ENCODE measurements at places on chromosomes 6 and 20.
A peak's percentile ranks its signal among the peaks of the same experiment; 100 is the strongest.

DNA sequence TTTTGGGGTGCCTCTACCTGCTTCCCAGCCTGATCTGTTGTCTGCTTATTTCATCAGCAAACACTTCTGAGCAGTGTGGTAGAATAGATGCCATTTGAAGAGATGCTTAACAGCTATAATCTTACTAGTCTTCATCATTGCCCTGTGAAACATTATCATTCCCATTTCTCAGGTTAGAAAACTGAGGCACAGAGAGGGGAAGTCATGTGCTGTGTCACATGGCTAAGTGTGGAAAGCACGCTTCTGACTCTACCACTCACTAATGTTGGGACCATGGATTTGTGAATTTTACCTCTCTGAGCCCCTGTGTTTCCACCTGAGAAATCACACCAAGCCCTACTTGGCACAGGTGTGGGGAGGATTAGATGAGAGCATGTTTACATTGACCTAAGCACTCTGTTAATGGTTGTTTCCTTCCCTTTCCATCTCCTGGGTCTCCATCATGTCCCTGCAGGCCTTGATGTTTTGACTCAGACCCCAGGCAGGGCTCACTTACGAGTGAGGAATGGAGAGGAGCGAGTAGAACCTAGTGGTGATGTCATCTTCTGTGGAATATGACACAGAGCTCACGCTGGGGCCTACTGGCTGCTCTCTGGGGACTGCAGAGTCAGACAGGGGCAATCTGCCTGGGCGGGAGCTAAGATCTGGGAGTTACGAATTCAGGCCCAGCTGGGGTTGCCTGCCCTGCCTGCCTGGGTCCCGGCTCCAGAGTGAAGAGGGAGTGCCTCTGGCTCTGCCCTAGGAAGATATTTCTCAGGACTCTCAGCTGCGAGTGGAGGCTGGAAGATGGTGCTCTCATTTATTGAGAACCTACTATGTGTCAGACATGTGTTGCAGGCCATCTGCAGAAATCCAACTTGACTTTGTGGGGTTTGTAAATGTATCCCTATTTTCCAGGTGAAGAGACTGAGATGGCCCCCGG, 64.3 kb downstream of the CDH22 start:
- DNase-seq = no peak

GRCh38 chr20:40497899-40498691, 190.9 kb downstream of the MAFB start:
- DNase-seq = no peak

DNA sequence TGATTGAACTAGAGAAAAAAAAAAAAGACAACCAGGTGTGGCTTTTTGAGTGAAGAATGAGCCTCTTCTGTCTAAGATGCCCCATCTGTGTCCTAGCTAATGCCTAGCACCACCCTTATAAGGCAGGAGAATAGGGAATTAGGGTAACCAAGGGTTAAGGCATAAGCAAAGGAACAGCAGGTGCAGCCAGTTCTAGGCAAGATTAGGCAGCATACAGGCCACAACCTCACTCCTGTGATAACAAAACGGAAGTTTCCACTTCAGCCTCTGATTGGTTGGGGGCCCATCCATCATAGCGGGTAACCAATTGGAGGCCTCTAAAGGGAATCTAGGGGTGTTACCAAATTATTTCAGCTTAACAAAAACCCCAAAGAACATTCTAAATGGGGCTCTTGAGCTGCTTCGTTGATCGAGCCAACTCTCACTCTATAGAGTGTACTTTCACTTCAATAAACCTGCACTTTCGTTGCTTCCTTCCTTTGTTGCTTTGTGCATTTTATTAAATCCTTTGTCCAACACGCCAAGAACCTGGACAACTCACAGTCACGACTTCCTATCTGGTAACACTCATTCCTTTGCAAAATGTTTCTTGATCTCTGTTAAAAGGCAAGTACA, 61.9 kb upstream of the TAGAP start:
- peak; percentile 73 for DNase-seq

DNA sequence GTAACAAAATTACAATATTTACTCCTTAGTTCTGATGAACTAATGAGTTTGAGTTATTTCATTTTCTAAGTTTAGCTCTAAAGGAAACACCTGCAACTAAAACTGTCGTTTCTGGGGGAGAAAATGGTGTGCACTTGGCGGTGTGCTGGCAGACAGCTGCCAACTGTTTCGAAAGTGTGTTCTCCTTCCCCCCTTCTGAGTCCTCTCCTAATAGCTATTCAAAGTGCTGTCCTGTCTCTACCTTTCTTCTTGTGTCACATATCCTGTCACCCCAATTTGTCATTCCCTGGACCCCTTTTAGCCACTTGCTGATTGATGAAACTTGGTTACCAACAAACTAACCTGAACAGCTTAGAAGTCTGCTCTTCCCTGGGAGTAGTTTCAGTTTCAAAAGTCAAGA, 4.9 kb upstream of the UBE2J1 start:
- no peak for DNase-seq

DNA sequence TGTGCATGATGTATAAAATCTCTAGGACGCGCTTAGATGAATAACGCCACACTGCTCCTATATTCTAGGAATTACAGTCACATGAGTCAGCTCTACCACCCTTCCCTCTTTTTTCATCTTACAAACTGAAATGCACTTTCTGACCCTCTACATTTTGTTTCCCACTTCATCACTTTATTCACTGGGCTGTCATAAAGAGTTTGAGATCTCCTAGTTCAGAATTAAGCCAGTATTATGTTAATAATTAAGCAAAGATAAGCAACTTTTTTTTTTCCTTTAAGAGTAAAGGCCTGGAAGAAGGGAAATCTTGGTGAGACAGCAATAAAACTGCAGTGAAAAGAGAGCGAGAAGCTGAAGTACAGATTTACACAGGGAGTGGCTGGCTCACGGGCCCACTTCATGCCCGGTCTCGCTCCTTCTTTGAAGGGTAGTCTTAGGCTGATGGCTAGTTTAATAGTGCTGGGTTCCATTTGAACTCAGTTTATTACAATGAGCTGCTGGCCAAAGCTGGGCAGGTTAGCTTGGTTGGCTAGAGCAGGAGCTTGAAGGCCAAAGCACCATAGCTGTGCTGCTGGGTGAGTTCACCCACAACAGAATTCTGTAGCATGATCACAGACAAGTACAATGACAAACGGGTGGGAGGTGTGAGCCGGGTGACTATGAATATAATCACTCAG, 110.6 kb downstream of the MAP7 start:
- no peak for DNase-seq

GRCh38 chr6:170288091-170288631, 2.7 kb downstream of the DLL1 start:
- no peak for DNase-seq

DNA sequence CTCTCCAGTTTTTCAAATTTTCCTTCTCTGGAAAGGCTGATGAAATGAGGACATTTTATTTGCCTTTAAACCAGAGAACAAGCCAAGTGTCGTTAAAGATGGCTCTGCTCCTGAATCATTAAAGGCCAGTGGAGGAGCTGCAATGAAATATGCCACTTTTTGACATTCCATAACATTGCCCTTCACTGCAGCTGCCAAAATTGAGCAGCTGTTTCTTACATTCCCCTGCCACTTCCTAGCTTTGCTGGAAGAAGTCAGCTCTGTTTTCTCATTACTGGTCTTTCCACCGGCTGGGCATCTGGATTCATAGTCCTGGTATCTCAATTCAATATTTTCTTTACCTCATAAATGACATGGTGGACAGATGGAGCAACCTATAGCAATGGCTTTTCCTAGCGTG, 45.5 kb upstream of the NRN1 start:
- no peak for DNase-seq

- DNase-seq = no peak
Measured at GRCh38 chr6:86775893-86776292, 161.4 kb upstream of the HTR1E start.

DNA sequence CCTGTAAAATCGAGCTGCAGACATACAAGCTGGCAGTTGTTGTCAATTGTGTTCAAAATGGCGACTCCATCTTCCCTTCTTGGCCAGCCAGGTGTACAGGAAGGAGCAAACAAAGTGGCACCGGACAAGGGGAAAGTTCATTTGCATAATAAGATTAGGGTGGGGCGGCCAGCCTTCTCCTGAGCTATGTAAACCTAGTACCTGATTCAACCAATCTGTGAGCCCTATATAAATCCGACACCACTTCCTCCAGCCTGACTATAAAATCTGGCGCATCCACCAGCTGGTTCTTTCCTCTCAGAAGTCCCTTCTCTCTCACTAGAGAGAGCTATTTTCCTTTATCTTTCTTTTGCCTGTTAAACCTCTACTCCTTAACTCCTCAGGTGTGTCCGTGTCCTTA, 8.1 kb upstream of the HBS1L start:
- no peak for DNase-seq

DNA sequence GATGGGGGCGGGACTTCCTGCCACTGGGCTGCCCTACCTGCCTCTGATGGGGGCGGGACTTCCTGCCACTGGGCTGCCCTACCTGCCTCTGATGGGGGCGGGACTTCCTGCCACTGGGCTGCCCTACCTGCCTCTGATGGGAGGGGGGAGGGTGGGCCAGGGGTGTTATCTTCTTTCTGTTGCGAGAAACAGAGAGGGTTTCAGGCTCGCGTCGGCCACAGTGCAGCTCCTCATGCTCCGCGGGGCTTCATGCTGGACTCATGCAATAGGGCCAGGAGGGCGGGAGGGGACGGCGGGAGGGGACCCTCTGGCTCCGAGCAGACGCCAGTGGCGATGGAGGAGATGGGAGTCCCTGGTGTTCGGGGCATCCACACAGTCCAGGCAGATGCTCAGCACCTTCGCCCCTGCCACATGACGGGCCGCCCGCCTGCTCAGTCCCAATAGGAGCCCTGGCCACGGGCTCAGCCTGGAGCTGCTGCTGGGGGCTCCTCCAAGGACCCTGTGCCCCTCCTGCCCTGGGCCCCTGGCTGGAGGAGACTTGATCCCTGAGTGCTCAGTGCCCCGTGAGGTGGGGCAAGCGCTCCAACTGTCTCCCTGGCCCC, 48.8 kb upstream of the CHRNA4 start:
- DNase-seq = no peak

DNA sequence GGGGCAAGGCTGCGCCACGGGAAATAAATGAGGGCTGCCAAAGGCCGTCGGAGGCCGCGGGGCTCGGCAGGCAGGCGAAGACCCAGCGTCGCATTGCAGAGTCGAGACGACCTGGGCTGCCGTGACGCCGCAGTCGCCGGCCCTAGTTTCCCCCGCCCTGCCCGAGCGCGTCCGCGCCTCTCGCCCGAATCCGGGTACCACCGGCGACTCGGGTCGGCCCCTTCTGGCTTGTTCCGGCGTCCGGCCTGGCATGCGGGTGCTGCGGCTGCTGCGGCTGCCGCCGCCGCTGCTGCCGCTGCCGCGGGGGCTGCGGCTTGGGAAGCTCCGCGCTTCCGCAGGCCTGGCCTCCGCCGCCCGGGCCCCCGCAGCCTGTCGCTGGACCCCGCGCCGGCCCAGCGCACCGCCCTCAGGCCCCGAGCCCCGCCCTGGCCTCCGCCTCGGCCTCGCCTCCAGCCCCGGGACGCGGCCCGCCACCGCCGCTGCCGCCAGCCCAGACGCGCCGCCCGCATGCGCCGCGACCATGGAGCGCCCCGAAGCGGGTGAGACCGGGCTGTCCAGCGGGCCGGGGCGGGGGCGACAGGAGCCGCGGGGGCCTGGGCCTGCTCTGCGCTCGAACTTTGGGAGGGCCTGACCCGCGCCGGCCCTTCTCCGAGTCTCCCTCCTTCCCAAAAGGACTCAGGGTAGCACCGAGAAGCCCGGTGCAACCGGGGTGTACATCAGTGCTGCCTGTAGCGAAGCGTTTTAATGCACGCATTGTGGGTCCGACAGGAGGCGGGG, at the start of gene AKAP7:
Gene AKAP7, plus strand, starts transcription at position 224 of the 777 bp plus-strand sequence. Its CDS starts 297 bp downstream, at position 521.
- DNase-seq = no peak

DNA sequence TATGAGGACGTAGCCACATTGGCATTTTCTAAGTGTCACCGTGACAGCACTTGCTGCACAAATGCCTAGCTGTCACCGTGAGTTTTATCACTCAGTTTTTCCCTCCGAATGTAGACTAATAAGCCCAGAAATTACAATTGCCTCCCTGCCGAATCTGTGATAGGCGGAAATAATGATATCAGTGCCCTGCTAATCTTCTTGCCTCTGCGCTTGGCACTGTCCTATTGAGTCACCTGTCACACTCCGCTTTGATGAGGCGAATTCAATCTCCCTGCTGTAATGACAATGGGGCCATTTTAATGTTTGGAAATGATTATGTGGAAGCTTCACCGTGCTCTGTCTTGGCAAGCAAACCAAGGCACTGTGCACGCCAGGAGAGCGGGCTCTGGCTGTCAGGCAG, 112.8 kb downstream of the LINC00237 start:
- DNase-seq = no peak

DNA sequence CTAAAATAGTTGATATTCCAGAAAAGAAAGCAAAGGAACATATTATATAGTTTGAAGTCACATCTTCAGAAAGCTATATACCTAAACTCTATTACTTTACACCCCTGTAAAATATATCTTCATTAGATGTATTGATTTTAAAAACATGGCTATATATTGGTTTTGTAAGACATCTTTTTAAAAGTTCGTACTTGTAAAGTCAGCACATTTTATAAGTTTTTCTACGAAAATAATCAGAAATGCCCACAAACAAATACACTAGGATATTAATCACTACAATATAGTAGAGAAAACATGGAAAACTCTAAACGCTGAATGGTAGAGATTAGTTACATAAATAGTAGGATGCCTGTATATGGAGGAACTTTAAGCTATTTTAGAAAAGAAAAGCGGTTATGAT, 52.9 kb downstream of the RNF217 start:
- DNase-seq = no peak

GRCh38 chr6:36226438-36227047, 30.0 kb downstream of the BRPF3 start:
- DNase-seq = no peak

- DNase-seq = no peak
Measured at GRCh38 chr20:57315083-57315975, 14.3 kb upstream of the SPO11 start.

DNA sequence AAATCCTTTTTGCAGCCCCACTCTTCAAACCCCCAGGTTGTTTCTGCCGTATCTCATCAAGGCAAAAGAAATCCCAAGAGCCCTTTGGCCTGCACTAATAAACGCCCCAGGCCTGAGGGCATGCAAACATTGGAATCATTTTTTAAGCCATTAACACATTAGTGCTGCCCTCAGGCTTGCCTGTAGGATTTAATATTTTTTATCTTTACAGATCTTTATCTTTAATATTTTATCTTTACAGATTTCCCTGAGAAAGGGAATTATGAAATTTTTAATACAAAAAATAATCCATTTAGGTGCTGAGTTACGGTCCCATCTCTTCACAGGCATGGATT, 14.7 kb downstream of the GTPBP2 start:
- no peak for DNase-seq

- no peak for DNase-seq
Measured at GRCh38 chr20:20393207-20394120, 25.6 kb downstream of the INSM1 start.

DNA sequence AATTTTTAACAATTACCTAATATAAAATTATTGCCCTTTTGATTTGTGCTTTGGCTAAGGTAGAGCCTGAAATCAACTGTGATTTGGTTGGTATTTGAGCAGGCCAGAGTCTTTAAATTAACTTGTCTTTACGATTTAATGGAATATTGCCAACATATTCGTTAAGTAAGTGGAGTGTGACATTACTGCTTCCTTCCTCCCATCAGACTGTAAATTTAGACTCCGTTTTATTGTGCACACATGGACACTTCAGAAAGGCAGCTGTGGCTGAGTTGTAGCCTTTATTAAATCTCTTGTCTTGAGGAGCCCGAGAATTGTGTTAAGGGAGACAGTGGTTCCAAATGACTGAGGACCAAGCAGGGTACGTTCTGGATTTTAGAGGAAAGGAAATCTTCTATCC, 57.4 kb downstream of the CAP2 start:
- no peak for DNase-seq

- DNase-seq = no peak
Measured at GRCh38 chr6:15761045-15761502, 98.2 kb upstream of the DTNBP1 start.

Data from activated CD8-positive, alpha-beta memory T cell treated with anti-CD3 and anti-CD28 coated beads for 1 hour (primary cell).